ENCODE measurements at places on chromosomes 4 and X.

- DNase-seq: no peak
These were observed 54.6 kb upstream of the TENM3 start for GRCh38 chr4:182188622-182189021.

DNA sequence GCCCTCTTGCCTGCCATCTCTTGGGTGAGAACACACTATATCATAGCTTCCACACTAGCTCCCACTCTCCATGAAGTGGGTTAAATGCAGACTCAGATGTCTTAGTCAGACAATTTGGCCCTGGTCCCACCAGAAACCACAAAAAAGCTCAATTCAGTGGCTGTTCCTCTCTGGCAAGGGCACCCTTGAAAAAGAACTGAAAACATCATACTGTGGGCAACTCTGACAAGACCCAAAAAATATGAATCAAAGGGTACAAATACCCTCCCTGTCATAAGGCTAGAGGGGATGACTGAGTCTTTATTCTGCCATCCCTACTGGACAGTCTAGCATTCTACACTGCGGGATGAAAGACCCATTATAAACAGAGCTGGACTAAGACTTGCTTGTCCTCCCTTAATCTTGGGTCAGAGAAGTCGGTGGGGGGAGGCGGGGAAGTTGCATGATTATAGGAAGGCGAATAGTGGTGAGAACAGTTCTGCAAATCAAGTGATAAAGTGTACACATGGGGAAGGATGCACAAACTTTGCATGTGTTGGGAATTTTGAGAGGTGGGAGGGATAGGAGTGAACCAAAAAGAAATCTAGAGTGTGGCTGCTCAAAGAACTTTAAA, 172.1 kb downstream of the OPHN1 start:
- DNase-seq: no peak

DNA sequence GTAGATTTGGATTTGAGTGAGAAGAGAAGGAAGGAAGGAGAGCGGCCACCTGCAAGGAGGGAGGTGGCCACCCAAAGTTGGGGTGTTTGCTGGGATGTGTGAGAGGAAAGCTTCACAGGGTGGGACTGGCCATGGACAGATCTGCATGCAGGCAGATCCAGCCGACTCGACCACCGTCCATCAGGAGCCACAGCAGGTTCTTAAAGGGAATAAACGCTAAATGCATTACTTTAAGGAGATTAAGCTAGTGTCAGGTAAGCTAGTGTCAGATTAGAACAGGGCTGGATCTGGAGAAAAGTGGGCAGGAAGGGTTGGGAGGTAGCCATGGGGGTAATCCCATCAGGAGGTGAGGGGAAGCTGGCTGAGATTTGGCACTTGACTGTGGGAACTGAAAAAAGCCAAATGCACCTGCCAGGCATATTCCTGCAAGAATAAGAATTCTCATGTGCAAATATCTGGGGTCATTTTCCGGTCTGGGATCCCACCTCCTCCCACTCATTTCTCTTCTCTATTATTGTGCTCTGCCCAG, 79.6 kb downstream of the MGST2 start:
- DNase-seq: no peak

DNA sequence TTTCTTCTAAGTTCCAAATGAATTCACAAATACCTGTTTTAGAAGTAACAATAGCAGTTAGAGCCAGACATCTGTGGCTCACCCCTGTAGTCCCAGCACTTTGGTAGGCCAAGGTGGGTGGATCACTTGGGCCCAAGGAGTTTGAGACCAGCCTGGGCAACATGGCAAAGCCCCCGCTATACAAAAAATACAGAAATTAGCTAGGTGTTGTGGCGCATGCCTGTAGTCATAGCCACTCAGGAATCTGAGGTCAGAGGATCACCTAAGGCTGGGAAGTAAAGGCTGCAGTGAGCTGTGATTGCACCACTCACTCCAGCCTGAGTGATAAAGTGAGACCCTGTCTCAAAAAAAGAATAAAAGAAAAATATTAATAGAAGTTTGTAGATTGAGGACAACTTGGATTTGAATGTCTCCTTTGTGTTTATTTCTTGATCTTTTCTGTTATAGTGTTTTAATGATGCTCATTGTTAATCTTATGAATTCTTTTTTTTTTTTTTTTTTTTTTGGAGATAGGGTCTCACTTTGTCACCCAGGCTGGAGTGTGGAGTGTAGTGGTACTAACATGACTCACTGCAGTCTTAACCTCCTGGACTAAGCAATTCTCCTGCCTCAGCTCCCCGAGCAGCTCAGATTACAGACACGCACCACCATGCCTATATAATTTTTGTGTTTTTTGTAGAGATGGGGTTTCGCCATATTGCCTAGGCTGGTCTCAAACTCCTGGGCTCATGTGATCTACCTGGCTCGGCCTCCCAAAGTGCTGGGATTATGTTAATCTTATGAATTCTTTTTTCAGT, 30.7 kb upstream of the RAPGEF2 start:
- DNase-seq: no peak

GRCh38 chrX:109848461-109849050, 115.5 kb upstream of the ACSL4 start:
- no peak for DNase-seq

GRCh38 chr4:98529970-98530569, 128.3 kb downstream of the TSPAN5 start:
- DNase-seq: no peak

- no peak for DNase-seq
These were observed 69.0 kb downstream of the KLHL13 start for GRCh38 chrX:118047446-118048186.

DNA sequence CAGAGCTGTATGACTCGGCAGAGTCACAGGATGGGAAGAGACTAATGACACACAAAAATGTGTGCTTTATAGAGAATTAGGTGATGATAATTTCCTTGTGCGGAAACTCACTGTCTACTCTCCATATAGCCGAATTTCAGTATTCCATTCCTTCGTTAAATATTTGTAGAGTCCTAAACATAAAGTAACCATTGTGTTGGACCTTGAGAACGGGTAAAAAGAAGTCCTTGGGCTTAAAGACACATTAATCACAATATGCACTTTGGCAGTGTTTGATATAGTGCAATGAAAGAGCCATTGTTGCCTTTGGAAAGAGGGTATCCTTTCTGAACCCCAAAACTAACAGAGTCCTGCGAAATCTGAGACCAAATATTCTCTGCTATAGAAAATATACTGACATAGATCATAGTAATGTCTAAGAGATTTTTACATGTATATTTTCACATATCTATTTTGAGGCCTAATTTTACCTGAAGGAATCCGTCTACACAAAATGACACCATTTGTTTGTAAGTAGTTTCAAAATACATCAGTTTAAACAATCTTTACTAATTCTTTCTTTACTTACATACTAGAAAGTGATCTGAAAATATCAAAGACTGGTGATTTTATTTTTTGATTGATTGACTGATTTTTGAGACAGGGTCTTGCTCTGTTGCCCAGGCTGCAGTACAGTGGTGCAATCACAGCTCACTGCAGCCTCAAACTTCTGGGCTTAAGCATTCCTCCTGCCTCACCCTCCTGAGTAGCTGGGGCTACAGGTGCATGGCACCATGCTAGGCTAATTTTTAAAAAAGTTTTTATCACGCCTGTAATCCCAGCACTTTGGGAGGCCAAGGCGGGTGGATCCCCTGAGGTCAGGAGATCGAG, 296.8 kb downstream of the DCTD start:
- no peak for DNase-seq

DNA sequence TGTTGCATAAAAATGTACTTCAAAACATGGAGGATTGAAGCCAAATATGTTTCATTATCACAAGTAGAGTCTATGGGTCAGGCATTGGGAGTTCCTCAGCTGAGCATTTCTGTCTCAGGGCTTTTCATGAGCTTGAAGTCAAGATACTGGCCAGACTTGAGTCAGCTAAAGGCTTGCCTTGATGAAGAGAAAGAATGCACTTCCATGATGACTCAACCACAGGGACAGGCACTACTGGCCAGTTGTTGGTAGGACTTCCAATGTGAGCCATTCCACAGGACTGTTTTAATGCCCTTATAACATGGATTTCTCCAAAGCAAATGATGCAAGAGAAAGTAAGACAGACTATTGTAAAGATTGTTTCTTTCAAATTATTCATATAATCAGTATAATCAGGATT, 895.6 kb downstream of the RAB28 start:
- no peak for DNase-seq

DNA sequence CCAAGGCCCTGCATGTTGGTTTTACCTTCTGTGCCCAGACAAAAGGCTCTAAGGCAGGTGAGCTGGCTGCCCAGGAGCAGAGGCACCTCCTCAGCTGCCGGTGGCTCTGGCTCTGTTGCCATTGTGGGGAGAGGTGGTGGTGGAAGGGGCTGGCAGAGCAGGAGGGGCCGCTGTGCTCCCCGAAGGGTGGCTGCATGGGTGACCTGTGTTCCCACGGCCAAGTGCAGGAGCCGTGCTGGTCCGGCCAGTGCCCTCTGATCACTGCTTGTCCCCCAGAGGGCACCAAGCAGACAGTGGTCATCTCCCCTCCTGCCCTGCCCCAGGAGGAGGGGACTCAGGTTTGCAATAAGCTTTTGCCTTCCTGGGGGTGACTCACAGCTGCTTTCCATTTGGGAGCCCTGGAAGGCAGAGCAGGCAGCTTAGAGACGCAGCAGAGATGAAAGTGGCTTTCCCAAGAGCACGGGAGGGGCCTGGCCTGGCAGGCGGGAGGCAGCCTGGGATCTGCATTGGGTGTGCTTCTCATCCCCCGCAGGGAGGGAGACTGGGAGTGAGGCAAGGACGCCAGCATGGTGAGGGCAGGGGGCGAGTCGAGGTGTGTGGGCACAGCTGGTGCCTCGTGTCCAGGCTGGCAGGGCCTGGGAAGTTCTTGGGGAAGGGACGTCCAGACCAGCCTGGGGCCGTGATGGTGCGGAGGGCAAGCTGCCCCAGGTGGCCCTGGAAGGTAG, 28.7 kb downstream of the DOK7 start:
- no peak for DNase-seq

- no peak for DNase-seq
These were observed 21.4 kb upstream of the PLCXD1 start for GRCh38 chrX:259692-260355.

- no peak for DNase-seq
These were observed 4.0 kb upstream of the KANTR start for GRCh38 chrX:53089925-53090324.

Measured in NCI-H2029 treated with DMSO at 0.1 percent for 48 hours (cell line).